ENCODE measurements at places on chromosomes 5 and 9.

DNA sequence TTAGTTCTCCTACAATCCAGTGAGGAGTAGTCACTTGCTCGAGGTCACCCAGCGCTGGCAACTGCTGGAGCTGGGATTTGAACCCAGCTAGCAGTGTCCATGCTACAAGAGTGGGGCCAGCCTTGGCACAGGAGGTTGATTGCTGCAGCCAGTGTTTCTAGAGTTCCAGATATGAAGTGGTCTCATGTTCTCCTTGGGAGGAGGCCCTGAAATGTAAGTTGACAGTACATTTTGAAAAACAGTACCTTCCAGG, 802 bp downstream of the CCDC107 start:
- DNase-seq: no peak

GRCh38 chr5:67400752-67401151, 204.2 kb upstream of the CD180 start:
- no peak for DNase-seq

DNA sequence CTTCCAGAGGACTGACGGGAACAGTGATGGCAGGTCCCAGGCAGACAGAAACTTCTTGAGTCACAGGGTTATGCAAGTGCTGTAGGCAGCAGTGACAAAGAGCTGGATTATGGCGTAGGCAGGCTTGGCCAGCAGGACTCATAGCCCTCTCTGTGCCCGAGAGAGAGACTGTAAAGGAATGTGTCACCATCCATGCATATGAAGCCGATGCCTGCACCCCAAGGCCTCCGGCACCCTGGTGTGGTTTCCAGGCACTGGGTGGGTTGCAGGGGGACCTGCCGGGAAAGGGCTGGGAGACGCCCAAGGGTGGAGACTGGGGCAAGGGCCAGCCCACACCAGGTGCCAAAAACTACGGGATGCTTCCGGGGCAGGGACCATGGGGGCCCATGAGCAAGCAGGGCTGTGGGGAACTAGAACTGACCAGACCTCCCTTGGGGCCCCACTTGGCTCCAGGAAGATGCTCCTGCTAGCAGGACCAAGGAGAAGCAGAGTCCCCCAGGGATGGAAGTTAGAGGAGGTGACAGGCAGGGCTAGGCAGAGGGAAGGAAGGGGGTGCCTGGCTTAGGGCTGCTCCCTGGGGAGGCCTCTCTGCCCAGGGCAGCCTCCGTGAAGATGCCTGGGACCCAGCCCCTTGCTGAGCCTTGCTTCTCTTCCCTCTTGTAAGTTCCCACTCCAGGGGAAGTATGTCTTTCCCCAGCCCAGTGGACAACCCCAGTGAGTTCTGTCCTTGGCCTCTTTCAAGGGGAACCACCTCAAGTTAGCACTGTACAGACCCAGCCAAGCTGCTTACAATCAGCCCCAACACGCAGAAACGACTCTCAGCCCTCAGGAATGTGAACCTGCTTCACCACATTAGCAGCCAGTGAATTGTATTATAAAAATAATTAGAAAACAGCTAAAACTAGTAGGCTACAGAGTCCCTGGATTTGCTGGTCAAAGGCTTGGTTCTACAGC, 10.5 kb upstream of the IPPK start:
- no peak for DNase-seq

DNA sequence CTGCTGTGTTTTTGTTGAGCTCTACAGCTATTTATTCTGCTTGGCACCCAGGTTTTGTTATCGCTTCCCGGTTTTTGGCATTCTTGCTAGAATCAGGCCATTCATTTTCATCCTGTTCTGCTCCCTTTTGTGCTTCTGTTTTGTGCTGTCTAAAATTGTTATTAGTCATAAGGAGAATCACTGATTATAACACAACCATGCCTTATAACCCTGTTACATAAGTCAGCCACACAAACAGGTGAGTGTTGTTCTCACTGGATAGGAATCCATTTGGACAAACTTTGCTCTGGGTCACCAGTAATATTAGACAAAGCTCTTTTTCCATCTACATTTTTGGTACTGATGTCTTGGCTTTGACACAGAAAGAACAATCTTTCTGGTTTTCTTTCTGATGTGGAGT, 622.8 kb downstream of the PSAT1 start:
- DNase-seq: no peak

- no peak for DNase-seq
These were observed 89.4 kb downstream of the NR3C1 start for GRCh38 chr5:143314099-143314498.
